ENCODE measurements at places on chromosomes 5 and 9. TPM values are rescaled to one million over a fixed set of nuclear protein-coding genes. Genes with fewer than 3 reads are reported as not detected.

DNA sequence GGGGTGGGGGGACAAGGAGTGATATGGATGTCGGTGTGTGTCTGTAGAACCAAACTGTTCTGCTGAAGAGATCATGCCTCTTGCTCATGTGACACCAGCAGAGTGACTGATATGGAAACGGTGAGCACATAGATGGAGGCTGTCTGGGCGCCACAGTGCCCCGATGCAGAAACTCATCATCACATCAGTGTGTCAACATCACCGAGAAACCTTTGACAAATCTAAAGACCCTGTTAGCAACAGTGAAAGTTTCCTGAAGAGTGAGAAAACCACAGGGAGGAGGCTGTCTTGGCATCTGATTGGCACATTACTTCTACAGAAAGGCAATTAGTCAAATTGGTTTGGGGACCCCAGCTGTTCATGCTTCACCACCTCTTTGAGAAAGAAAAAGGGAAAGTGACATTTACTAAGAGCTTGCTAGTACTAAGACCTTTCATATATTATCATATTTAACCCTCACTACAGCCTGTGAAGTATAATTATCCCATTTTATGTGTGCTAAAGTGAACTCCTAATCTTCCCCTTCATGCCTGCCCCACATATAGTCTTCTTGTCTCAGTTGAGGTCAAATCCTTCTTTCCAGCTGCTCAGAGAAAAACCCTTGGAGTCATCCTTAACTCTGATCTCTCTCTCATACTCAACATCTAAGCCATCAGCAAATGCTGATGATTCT is 25.6 kb downstream of the CSF2 start:
- no peak overlapping the region for H3K27ac ChIP-seq
- H3K4me3 ChIP-seq, result no peak overlapping the region
- no peaks in the 10 kb centered on the region for H3K36me3 ChIP-seq
- H3K27me3 ChIP-seq, result no peaks in the 10 kb centered on the region

- H3K36me3 ChIP-seq, result no peaks in the 10 kb centered on the region
- no peak overlapping the region for H3K4me3 ChIP-seq
- H3K27me3 ChIP-seq, result no peaks in the 10 kb centered on the region
- peak; percentile 54 for DNase-seq
- H3K4me1 ChIP-seq, result peaks cover 3% of the 10 kb centered on the region
Observed at GRCh38 chr5:170486371-170486770, 17.4 kb upstream of the KCNIP1 start.

DNA sequence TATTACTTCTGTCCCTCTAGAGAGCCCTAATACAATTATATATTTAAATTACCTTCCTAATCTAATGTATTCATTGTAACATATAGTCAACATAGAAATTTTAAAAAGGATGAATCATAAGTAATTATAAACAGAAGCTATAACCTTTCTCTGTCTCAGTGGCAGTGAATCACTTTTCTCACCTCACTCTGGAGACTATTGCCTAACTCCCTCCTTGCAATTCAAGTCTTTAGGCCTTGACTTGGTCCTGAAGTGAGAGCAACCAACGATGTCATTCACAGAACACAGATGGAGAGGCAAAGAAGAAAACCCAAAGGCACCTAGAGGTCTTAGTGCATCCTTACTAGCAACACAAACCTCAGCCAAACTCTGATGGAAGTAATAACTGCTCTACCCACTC is 133.3 kb upstream of the DPYSL3 start:
- no peaks in the 10 kb centered on the region for H3K36me3 ChIP-seq
- no peak overlapping the region for H3K4me3 ChIP-seq
- H3K27me3 ChIP-seq, result no peaks in the 10 kb centered on the region
- no peaks in the 10 kb centered on the region for H3K4me1 ChIP-seq
- peak; percentile 8 for DNase-seq

GRCh38 chr5:1483856-1484729 is 38.9 kb upstream of the SLC6A3 start:
- no peak overlapping the region for H3K4me3 ChIP-seq
- H3K27ac ChIP-seq, result no peak overlapping the region
- H3K4me1 ChIP-seq, result peaks cover 6% of the 10 kb centered on the region
- no peaks in the 10 kb centered on the region for H3K27me3 ChIP-seq
- no peak for DNase-seq

Gene CD180
- total RNA-seq, result not detected

- H3K27me3 ChIP-seq, result no peaks in the 10 kb centered on the region
- no peak for DNase-seq
- no peaks in the 10 kb centered on the region for H3K4me1 ChIP-seq
- no peak overlapping the region for H3K27ac ChIP-seq
- no peaks in the 10 kb centered on the region for H3K36me3 ChIP-seq
Observed at GRCh38 chr5:1761453-1761755, 38.2 kb downstream of the MRPL36 start.

Gene SOHLH1
- total RNA-seq, result not detected

GRCh38 chr5:142837081-142837725 is 67.0 kb downstream of the ARHGAP26 start:
- H3K4me1 ChIP-seq, result no peaks in the 10 kb centered on the region
- no peaks in the 10 kb centered on the region for H3K36me3 ChIP-seq
- no peak overlapping the region for H3K4me3 ChIP-seq

Gene SPINK13
- total RNA-seq, result not detected

DNA sequence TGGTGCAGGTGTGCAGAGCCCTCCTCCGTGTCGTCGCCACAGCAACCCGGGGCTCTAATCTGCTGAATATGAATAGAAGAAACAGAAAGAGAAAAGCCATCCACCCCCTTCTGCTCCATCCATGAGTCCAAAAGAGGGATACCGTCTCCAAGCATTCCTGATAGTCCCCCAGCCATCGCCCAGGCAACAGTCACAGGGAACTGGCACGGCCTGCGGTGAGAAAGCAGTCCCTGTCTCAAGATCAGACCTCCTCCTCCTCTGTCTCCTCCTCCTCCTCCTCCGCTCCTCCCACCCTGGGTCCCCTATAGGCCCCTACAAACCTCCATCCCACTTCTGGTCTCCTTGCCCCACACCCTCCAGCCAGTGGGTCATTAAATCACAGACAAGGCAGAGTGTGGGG is 308.1 kb upstream of the MPDZ start:
- H3K27me3 ChIP-seq, result no peaks in the 10 kb centered on the region
- H3K27ac ChIP-seq, result no peak overlapping the region
- no peak overlapping the region for H3K4me3 ChIP-seq
- H3K4me1 ChIP-seq, result no peaks in the 10 kb centered on the region
- H3K36me3 ChIP-seq, result no peaks in the 10 kb centered on the region
- no peak for DNase-seq

GRCh38 chr5:174839196-174839595 is 114.8 kb downstream of the MSX2 start:
- no peak for DNase-seq
- H3K4me1 ChIP-seq, result no peaks in the 10 kb centered on the region
- no peaks in the 10 kb centered on the region for H3K36me3 ChIP-seq
- H3K4me3 ChIP-seq, result no peak overlapping the region

Gene CATSPER3
- under 0.01 TPM for total RNA-seq

DNA sequence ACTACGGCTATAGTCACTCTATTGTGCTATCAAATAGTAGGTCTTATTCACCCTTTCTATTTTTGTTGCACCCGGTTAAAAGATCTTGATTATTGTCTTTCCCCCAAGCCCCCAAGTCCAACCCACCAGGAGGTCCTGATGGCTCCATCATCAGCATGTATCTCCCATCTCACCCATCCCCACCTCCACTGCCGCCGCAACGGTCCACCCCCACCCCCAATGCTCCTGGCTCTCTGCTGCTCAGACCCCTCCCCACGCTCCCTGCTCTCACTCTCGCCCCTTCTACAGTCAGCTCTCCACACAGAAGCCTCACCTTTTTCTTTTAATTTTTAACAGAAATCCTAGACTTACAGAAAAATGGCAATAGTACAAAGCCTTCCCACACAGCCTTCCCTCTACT is 51.5 kb upstream of the SH3PXD2B start:
- no peaks in the 10 kb centered on the region for H3K4me1 ChIP-seq
- no peak overlapping the region for H3K4me3 ChIP-seq
- no peaks in the 10 kb centered on the region for H3K27me3 ChIP-seq
- H3K27ac ChIP-seq, result no peak overlapping the region
- DNase-seq, result no peak

DNA sequence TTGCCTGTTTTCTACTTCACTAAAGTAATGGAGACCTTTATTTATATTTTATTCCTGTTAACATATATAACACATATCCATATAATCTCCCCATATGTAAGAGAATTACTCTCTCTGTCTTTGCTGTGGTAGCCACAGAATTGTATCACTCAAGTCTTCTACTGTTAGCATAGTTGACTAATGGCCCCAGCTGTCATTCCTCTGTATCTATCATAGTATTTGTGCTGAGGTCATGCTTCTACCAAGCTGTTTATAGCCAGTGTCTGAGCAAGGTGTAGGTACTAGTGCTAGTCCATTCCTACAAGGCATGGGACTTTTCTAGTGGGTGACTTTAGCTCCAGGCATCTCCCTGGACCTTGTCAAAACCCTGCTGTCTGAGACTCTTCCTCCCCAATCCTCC is 244.1 kb downstream of the KIAA0825 start:
- no peaks in the 10 kb centered on the region for H3K4me1 ChIP-seq
- no peak overlapping the region for H3K4me3 ChIP-seq
- DNase-seq, result no peak
- H3K36me3 ChIP-seq, result no peaks in the 10 kb centered on the region

Gene CYSRT1
- 0.51 TPM for total RNA-seq

DNA sequence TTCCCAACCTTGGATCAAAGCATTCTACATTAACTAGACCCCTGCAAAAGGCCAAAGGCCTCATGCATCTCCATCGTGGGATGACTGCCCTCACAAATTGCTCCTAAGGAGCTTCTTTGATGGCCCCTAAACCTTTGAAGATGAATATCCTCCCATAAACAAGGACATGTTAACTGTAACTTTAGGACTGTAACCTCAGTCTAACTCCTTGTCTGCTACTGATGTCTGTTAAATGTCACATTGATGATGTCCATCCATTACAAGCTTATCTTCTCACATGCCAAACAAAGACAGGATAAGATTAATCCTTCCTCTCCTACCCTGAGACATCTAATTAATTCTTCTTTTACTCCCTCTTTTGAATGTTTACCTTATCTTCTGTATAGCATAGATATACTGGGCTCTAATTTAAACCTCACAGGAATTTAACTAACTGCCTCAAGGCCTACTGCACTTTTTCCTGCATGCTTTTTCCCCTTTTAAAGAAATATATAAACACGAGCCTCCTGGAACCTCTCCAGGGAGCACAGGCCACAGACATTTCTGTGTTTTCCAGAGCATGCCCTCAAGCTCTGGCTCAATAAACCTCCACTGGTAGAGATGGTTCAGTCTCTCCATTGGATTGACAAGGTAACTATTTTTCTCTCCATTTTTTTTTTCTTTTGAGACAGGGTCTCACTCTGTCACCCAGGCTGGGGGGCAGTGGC is 90.6 kb upstream of the SLC25A48 start:
- H3K27ac ChIP-seq, result no peak overlapping the region
- H3K36me3 ChIP-seq, result no peaks in the 10 kb centered on the region
- H3K27me3 ChIP-seq, result no peaks in the 10 kb centered on the region
- no peaks in the 10 kb centered on the region for H3K4me1 ChIP-seq
- H3K4me3 ChIP-seq, result no peak overlapping the region

- H3K27ac ChIP-seq, result no peak overlapping the region
- peak; percentile 6 for DNase-seq
- no peaks in the 10 kb centered on the region for H3K27me3 ChIP-seq
- H3K36me3 ChIP-seq, result no peaks in the 10 kb centered on the region
- no peaks in the 10 kb centered on the region for H3K4me1 ChIP-seq
- no peak overlapping the region for H3K4me3 ChIP-seq
Observed at GRCh38 chr5:151318850-151319732, 15.5 kb upstream of the SLC36A3 start.

Gene SLC25A2
- total RNA-seq, result not detected

- DNase-seq, result no peak
- no peak overlapping the region for H3K27ac ChIP-seq
- H3K4me1 ChIP-seq, result no peaks in the 10 kb centered on the region
- no peaks in the 10 kb centered on the region for H3K36me3 ChIP-seq
- H3K27me3 ChIP-seq, result no peaks in the 10 kb centered on the region
Observed at GRCh38 chr9:119453490-119453911, 84.3 kb upstream of the BRINP1 start.

DNA sequence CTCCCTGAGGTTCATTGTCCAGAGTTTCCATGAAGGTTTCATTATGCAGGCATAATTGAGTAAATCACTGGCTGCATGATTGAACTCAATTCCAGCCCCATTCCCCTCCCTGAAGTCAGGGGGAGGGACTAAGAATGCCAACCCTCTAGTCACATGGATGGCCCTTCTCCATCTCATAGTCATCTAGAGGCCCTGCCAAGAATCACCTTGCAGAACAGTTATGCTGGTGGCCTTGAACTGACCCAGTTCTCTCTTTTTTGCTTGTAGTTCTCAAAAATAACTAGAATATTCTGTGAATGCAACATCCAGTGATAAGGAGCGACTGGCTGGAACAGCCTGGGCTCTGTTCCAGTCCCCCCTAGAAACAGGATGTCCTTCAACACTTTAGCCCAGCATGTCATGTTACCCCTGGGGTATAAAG is 31.7 kb downstream of the SLC35A4 start:
- H3K36me3 ChIP-seq, result no peaks in the 10 kb centered on the region
- DNase-seq, result no peak
- H3K27me3 ChIP-seq, result peaks cover 2% of the 10 kb centered on the region
- no peak overlapping the region for H3K4me3 ChIP-seq

DNA sequence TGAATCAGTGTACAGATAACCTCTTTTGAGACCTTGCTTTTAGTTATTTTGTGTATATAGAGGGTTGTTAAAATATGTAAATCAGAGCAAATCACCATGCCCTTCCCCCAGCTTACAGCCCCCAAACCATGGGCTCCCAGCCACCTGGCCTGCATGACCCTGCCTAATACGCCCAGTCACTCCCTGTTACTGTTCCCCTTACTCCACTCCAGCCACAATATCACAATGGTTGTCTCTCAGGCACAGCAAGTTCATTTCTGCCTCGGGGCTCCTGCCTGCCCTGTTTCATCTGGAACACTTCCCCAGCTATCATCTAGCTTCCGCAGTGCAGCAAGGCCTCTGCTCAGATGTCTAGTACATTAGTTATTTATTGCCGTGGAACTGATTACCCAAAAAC is 5.0 kb upstream of the CARD19 start:
- no peak for DNase-seq
- H3K27ac ChIP-seq, result no peak overlapping the region
- no peak overlapping the region for H3K4me3 ChIP-seq
- H3K4me1 ChIP-seq, result peaks cover 10% of the 10 kb centered on the region

GRCh38 chr9:117775591-117775990 is 71.4 kb downstream of the TLR4 start:
- no peaks in the 10 kb centered on the region for H3K36me3 ChIP-seq
- no peaks in the 10 kb centered on the region for H3K4me1 ChIP-seq
- no peak for DNase-seq
- no peak overlapping the region for H3K4me3 ChIP-seq

GRCh38 chr9:133371261-133371711 is 4.6 kb downstream of the SURF4 start:
- peaks cover 43% of the 10 kb centered on the region for H3K36me3 ChIP-seq
- DNase-seq, result peak; percentile 52
- no peaks in the 10 kb centered on the region for H3K27me3 ChIP-seq
- H3K4me1 ChIP-seq, result peaks cover 10% of the 10 kb centered on the region

All from fibroblast of lung (primary cell).